ENCODE measurements at places on chromosomes 4 and X.

DNA sequence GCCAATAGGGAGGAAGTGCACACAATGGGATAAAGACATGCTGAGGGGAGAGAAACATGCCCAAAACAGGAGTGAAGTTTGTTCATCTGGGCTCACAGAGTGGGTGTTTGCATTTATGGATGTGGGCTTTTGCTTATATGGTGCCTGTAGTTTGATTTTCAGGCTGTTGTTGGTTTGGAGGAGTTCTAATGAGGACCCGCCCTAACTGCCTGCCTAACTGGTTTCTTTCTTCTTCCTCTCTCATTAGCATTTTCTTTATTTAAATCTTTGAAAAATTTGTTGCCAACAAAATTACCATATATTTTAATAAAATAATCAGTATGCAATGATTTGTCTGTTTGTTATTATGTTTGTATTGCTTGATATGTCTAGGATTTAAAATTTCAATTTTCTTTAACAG is 1965.8 kb downstream of the C4orf33 start:
- DNase-seq = no peak

DNA sequence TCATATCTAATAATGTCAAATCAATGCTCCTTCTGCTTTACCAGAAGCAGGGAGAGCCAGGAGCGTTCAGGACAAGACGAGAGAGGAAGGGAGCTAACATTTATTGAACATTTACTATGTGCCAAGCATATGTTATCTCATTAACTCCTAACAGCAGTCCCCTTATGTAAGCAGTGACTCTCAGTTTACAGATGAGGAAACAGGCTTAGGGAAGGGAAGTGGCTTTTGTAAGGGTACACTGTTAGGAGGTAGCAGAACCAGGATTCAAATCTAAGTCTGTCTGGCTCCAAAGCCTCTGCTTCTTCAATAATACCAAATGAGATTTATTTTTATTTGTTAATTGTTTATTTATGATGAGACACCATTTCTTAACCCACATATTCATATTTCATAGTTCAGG is 2.6 kb upstream of the STARD8 start:
- no peak for DNase-seq

DNA sequence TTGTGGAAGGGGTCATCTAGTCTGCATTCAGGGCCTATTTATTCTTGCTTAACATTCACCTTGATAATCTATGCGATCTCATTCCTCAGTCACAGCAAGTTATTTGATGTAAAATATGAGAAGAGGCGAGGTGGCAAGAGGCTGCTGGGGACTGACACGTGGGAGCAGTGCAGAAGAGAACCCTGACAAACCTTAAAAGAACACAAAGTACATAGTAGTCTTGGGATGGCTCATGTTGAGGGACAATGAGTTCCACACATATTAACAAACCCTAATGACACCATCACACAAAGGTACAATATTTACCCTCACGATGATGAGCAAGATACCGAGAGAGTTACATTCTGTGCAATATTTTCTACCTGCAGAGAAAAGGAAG is 57.5 kb downstream of the MAML3 start:
- no peak for DNase-seq

- no peak for DNase-seq
Observed at GRCh38 chr4:8344377-8344776, 74.8 kb downstream of the HTRA3 start.

DNA sequence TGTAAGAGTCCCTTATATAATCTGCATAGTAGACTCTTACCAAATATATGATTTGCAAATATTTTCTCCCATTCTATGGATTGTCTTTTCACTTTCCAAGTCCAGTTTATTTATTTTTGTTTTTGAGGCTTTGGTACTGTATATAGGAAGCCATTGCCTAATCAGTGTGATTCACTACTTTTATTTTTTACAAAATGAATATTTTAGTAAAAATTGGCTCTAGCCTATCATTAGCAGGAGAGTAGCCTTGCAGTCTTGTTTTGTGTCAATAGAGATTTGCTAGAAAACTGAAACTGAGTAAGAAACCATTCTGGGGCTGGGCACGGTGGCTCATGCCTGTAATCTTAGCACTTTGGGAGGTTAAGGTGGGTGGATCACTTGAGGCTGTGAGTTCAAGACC is 199.9 kb upstream of the MAB21L2 start:
- no peak for DNase-seq

GRCh38 chr4:123116412-123116811 is 194.0 kb upstream of the NUDT6 start:
- no peak for DNase-seq

DNA sequence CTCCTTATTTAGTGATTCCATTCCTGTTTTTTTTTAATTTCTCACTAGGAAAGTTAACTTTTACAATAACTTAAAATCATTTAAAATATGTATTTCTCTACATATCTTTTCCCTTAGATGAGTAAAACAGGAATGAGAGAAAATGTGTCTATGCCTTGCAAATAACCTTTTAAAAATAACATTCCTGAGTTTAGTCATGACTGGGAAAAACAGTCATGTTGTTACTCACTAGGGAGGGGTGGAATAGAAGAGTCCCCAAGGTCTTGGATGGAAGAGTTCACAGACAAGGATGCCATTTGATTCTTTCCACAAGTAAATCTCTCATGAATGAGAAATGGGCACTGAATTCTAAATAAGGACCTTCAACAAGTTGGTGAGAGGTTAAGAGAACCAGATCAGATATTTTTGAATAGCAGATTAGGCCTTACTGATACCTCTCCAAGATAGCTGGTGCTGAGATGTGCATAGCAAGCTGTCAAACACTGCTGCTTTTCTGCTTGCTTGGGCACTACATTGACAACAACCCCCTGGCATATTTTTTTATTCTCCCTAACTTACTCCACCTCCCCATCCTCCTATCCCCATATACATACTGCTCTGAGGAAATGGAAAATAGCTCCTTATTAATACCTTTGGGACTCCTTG is 25.1 kb downstream of the UGDH start:
- no peak for DNase-seq

DNA sequence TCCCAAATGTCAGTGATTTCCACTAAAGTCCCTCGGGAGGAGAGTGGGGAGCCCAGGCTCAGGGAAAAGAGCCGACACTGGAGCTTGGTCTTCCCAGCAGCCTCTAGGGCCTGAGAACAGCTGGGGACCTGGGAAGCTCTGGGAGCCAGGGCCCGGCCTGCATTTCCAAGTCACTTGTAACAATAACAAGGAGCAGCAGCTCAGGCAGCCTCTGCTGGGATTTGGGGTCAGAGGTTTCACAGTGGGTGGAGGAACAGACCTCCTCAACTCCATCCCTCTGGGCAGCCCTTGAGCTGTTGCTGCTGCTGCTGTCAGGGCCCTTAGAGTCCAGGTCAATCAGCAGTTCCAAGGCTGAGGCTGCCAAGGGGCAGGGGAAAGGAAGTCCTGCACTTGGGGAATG is 11.1 kb downstream of the STARD8 start:
- no peak for DNase-seq

DNA sequence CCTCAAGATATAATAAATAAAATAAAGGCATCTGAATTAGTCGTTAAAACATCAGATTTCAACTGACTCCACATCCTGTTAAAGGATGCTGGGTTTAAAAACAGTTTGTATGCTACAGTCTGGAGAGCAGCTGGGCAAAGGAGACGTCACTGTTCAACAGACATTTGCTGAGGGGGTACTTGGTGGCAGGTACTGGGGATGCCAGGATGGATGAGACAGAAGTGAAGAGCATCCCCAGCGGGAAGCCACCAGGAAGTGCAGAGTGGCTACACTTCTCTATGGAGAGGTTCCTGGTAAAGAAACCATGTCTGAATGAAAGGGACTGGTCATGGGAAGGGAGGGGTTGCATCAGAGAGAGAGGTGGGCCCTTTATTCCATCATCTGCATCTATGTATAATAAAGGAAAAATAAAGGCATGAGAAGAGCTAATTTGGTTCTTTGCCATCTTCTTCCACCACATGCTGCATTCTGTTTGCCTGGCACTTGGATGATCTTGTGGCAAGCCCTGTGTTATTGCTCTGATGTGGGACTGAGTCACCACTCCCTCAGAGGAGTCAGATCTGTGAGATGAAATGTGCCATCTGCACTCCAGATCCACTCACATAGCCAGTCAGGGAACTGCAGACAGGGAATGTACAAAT is 145.0 kb downstream of the SOWAHB start:
- no peak for DNase-seq

DNA sequence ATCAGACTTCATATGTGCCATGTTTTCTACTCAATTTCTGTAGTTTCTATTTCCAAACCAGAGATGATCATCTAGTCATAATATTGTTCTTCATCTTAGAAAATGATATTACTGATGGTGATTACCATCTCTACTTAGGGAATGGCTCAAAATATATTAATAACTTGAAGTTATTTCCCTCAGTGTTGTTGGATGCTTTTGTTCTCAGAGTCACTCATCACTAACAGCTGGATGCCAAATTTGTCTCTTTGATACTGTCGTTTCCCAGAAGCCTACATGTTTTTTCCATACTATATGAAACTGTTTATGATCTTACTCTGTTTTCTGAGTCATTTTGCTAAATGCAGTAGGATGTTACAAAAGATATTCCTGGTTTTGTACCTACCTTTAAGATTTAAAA is 8.9 kb downstream of the PGAM4 start:
- DNase-seq = no peak

GRCh38 chr4:81021142-81021944 is 9.2 kb upstream of the BMP3 start:
- DNase-seq = no peak

- DNase-seq = no peak
Observed at GRCh38 chr4:153479101-153479500, 12.9 kb downstream of the TMEM131L start.

- no peak for DNase-seq
Observed at GRCh38 chr4:75655562-75655961, 17.6 kb downstream of the G3BP2 start.

- no peak for DNase-seq
Observed at GRCh38 chr4:142743121-142743825, 102.8 kb downstream of the INPP4B start.

Data from substantia nigra (tissue), 51 donors.